ENCODE measurements at places on chromosomes 2 and 18.

GRCh38 chr2:24920809-24921441 is 888 bp upstream of the ADCY3 start:
- DNase-seq: no peak

GRCh38 chr2:109615637-109616144 is 1.5 kb downstream of the SOWAHC start:
- no peak for DNase-seq

- no peak for DNase-seq
Measured at GRCh38 chr2:224211181-224211480, 172.0 kb upstream of the SERPINE2 start.

GRCh38 chr2:239194731-239195317 is 206.0 kb downstream of the HDAC4 start:
- DNase-seq: no peak

GRCh38 chr2:159243529-159243928 is 43.0 kb downstream of the WDSUB1 start:
- DNase-seq: no peak

GRCh38 chr18:7568426-7568825 is 1.3 kb downstream of the PTPRM start:
- DNase-seq: peak; percentile 48

DNA sequence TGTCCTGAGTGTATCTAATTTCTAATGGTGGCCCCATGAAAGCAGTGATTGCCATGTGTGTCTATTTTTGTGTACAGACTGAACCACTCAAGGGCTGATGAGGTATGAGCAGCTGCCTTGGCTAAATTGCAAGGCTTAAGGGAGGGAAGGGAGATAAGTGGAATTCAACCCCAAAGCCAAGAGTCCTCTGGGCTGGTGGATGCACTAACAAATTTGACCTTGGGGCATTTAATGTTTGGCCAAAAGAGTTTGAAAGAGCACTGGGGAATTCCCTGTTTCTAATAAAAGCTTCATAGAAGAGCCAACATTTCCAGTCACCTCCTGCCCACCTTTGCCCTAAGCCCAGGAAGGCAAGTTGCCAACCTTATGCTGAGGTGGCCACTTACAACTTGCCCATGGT is 172.1 kb downstream of the SETBP1 start:
- no peak for DNase-seq

DNA sequence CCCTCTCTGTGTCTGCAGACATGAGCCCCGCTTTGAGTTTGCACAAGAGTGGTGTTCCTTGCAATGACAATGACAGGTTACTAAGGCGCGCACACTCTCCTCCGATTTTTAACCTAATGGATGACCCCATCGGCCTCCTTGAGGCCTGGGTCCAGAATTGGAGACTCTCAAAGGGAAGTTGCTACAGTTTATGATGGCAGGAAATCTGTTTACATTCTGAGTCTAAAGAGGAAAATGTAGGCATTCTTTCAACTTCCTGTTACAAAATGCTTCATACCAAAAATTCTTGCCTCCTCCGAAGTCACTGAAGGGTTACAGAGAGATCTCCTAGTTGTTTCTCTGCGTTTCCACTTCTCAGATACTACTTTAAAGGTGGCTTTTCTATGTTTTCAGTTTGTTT is 225.3 kb upstream of the AGAP1 start:
- no peak for DNase-seq

GRCh38 chr2:233990261-233990798 is 60.2 kb upstream of the SPP2 start:
- DNase-seq: no peak

DNA sequence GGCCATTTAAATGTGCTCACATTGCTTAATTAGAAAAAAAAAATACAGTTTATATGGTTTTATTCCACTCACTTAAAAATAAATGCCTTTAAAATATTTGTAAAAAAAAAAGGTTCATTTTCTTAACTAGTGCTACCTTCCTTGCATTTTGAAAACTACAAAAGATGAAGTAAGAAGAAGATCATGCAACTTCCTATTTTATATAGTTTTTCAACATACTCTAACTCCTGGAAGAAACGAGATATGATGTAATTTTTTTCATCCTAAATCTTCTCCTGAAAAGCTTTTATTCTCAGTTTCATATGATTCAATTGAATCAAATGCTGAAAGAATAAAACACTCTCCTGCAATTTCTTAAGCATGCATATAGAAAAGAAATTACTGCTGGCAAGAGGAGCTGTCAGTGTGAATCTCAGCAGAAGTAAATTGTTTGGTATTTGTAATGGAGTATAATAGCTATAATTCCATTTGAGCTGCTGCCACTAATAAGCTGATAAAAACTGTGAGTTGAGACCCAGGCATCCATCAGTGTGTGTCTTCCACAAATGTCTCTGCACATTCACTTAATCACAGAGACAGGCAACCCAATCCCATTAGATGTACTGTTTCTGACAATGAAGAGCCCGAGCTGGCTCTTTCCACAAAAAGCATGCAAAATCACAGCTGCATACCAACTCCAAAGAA is 3.7 kb downstream of the FTCDNL1 start:
- no peak for DNase-seq

DNA sequence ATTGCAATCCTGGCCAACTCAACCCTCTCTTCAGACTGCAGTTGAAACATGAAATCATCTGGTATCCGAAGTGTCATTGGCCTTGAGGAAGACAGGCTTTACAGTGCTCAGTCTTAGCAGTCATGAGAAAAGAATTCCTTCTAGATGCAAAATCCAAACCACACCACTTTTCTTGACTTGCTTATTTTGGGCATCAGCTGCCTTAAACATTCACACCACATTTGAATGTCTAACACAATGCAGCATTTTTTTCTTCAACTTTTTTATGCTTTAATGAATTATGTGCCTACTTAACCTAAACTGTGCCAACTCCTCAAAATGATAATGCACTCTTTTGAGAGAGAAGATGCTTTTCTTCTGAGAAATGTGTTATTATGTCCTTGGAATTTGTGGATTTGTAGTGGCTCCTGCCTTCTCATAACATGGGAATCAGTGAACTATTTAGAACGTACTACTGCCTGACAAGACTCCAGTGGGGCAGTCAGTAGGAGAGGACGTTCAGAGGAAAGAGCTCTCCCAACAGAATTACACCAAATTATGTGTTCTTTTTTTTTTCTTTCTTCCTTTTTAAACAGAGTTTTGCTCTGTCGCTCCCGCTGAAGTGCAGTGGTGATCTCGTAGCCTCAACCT is 3.2 kb upstream of the FAM98A start:
- DNase-seq: no peak

DNA sequence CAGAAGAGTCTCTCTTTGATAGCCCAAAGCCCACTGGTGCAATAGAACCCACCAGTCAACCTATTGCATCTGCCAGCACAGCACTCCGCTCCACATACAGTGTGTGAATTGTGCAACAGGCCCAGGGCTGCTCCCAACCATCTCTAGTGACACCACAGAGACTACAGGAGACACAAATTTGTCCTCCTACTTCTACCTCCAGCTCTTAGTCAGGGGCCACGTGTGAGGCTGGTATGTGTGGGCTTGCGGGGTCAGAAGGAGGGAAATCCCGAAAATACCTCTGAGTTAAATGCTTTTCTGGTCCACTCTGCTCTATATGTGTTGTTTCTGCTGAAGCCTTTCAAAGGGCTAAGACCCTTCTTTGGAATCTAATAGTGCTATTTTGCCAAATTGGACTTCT is 18.0 kb downstream of the DGUOK start:
- no peak for DNase-seq

- no peak for DNase-seq
Measured at GRCh38 chr2:226564667-226565066, 235.0 kb downstream of the IRS1 start.

DNA sequence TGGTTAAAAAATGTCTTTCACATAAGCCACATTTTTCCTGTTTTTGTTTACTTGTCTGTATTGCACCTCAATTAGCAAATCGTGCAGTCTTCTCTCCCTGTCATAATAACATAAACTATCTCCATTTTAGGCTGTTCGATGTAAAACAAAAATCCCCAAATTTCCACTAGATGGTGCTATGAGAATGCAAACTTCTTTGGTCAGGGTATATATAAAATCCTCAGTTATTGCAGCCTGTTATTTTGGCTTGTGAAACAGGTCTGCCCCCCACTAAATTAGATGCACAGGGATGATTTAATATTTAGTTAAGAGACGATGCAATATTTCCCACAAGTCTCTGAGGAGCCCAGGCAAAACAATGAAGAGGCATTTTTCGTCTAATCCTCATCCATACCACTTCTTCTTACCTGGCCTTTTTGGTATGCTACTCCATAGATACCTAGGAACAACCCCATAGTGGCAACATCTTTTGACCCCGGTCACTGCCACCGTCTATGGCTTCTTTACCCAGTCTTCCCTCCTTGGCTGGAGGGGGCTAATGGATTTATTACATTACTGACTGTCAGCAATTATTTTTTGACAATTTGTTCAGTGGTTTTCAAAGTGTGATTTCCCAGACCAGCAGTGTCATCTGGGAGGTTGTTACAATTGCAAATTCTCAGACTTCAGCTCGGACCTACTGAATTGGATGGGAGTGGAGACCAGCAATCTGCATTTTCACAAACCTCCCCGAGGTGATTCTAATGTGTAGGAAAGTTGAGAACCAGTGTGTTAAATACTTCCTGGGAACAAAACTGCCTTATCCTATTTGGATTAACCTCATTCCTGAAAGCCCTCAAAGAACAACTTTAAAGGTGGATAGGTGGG is 117.4 kb upstream of the CWC22 start:
- DNase-seq: no peak

- DNase-seq: no peak
Measured at GRCh38 chr2:42124011-42124785, 45.0 kb upstream of the EML4 start.

GRCh38 chr2:88866756-88867155 is 175.3 kb downstream of the RPIA start:
- peak; percentile 10 for DNase-seq

GRCh38 chr2:114170070-114170469 is 272.4 kb upstream of the DPP10 start:
- no peak for DNase-seq

GRCh38 chr18:3156325-3156640 is 63.5 kb downstream of the MYOM1 start:
- no peak for DNase-seq

- no peak for DNase-seq
Measured at GRCh38 chr2:51516667-51517066, 484.7 kb upstream of the NRXN1 start.

DNA sequence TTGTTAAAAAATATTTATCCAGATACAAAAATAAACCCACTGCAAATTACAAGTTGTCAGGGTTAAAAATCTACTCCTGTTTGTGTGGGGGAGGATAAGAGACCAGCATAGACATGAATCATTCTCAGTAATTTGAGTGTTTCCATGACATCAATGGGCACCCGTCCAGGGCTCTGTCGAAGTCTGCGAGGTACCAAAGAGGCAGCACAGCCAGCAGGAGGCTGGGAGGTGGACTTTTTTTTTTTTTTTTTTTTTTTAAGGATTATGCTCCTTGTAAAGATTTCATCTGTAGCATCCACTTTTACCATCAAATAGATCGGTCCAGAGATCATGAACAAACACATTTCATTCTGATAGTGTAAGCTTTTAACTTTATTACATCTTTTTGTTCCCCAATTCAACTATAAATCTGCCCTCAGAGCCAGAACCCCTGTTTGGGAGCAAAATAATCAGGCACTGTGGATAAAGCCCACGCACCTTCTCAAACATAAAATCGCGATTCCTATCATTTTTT is 182.0 kb downstream of the TCF4 start:
- DNase-seq: peak; percentile 35

DNA sequence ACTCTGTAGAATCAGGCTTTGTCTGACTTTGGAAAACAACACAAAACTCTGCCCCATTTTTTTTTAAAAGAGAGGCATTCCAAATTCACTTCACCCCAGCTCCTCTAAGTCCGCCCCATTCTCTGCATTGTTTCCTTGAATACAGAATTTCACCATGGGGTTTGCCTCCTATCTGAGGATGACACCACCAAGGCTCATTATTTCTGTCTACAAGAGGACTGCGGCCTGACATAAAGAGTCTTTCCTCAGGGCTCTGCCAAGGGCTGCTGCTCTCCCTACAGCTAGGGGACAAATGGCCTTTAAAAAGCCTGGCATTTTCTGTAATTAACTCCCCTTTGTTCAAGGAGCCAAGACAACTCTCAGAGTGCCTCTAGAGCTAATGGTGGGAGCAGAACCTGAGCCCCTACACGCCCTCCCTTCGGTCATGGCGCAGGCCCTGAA is 4.6 kb downstream of the CHST10 start:
- no peak for DNase-seq

DNA sequence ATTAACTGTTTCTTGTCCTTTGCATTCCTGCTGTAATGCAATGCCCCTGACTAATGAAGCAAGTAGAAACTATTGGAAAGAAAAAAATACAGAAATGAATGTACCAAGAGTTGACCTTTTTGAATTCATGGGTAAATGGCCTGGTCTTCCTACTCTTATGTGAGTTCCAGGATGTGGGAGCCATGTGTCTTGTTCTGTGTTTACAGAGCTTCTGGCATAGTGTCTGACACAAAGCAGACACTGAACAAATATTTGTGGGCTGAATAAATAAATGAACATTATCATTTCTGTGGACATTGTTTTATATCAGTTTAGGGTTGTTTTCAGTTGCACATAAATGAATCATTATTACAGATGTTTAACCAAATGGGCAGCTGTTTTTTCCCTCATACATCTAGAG is 155.5 kb downstream of the CD8B2 start:
- no peak for DNase-seq

DNA sequence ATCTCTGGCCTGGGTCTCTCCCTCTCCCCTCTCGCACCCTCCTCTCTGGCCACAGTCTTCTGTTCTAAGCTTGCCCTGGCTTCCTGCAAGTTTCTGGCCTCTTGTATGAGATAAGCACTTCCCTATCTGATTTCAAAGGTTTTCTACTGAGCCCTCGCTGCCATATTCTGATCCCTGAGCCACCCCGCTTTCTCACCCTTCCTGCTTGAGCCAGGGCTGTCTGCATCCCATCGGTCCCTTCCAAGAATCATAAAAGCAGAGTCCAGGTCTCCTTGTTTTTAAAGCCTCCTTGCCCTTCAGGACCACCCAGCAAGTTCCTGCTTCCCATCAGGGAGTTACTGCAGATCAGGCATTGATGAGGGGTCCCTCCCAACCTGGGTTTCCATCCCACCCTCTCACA is 110.2 kb downstream of the PRKCE start:
- no peak for DNase-seq

GRCh38 chr2:207897541-207898353 is 127.6 kb downstream of the PLEKHM3 start:
- no peak for DNase-seq

DNA sequence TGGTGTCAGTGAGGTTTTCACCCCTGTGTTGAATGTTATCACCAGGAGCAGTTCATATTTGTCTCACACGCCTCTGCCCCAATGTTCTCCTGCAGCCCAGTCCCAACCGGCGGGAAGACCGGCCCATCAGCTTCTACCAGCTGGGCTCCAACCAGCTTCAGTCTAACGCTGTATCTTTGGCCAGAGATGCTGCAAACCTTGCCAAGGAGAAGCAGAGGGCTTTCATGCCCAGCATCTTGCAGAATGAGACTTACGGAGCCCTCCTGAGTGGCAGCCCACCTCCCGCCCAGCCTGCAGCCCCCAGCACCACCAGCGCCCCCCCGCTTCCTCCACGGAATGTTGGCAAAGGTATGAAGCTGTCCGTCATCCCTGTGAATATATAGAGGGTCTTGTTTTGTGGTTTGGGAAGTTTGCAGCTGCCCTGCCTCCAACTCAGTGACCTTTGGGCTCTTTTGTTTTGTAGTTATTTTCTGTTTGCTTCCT is 35.1 kb downstream of the ITGB1BP1 start:
- no peak for DNase-seq

GRCh38 chr2:127014630-127015029 is 92.3 kb downstream of the BIN1 start:
- no peak for DNase-seq

GRCh38 chr2:20443276-20443920 is 3.5 kb upstream of the RHOB start:
- no peak for DNase-seq

GRCh38 chr2:216163518-216163917 is 54.4 kb downstream of the XRCC5 start:
- DNase-seq: no peak

Measured in C1 segment of cervical spinal cord (tissue), 14 donors.